ENCODE measurements at places on chromosomes 6 and 20.

DNA sequence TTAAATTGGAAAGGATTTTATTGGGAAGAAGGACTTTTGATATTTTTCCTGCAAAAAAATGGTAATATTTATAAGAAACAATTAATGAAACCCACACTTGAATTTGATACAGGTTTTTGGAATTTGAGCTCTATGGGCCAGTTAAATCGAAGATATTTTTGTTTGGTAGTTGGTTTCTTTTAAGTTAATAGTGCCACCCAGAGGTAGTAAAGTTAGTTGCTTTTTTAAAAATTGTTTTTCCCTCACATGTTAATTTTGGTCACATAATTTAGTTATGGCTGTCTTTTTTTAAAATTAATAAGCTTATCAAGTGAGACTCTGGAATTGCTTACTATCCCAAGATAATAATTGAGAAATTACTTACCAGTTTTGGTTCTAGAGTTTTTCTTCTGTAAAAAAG lies 7.1 kb downstream of the PRIM2 start:
- DNase-seq = no peak

DNA sequence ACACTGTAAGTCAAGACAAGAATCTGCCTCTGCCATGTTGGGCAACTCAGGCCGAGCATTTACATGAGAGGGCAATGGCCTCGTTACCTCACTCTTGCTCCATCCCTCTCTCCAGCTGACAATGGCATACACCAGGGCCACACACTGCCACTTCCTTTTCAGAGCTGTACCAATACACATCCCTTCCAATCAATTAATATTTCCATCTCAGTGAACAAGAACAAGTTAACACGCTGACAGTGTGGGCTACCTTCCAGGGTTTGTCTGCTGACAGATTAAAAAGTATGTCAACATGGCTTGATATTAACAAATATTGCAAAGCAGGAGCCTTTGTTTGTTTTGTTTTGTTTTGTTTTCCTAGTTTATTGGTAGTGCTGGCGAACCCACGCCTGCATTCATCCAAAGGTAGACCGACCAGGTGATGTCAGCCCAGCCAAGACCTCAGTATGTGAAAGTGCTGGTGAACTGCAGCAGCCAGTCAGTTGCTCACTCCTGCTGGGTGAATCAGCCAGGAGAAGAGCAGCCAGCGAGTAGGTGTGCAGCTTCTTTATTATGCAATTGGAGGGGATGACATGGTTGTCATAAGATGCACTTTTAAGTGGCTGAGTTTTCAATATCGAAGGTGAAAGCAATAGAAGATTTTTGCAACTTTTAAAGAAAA lies 487.3 kb upstream of the JARID2 start:
- no peak for DNase-seq

GRCh38 chr20:11980263-11980662 lies 62.6 kb downstream of the BTBD3 start:
- DNase-seq = no peak

DNA sequence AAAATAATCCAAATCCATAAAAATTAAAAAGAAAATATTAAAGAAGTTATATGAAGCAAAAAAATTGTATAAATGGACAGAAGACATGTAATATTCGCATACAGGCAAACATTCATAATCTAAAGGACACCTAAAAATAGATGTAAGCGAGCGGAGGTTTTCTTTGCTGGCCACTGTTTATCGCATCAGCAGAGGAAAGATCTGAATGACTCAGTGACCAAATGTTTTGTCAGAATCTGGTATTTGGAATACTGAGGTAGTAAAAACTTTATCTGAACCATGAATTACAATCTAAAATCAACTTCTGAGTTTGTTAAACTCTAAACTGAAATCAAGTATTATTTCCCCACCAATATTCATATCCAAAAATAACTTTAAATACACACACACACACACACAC lies 7.8 kb downstream of the TSPYL4 start:
- no peak for DNase-seq

DNA sequence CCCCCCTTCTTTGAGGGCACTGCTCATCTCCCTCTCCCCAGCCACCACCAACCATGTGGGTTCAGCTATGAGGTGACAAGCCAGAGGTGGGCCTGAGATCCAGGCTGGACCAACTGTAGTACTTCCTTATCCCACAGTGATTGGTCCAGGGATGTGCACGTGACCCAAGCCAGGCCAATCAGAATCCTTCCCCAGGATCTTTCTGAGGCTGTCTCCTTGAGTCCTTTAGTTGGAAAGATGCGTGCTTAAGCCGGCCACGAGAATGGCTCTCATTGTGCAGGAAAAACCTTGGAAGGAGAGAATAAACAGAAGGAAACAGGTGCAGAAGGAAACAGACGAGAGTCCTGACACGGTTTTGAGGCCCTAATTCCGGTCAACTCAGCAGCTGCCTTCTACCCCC lies 39.2 kb downstream of the ZC3H12D start:
- no peak for DNase-seq

Data from stimulated activated CD8-positive, alpha-beta memory T cell treated with anti-CD3 and anti-CD28 coated beads, Interleukin-15, amount 100 ng/mL, for 24 hours (primary cell).